Activated CD4-positive, alpha-beta T cell treated with anti-CD3 and anti-CD28 coated beads for 4 hours (primary cell): ENCODE measurements at places on chromosomes 16 and 17.

DNA sequence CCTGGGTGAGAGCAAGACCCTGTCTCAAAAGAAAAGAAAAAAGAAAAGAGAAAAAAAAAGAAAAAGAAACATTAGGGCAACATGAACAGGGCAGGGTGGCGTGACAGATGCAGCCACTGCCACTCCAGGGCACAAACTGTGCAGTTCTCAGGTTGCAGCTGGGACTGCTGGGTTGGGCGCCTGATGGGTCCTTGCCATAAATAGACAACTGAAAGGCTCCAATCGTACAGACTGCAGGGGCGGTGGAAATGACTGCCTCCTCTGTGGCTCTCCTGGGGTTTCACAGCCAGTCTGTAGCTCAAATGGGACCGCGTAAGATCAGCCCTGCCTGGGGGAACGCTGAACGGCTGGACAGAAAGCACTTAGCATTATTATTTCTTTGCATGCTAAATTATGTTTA is 130.7 kb downstream of the CPPED1 start:
- no peak for DNase-seq

- DNase-seq = no peak
Measured at GRCh38 chr16:71727551-71728324, 3.2 kb upstream of the PHLPP2 start.

GRCh38 chr16:54050459-54051210 is 236.0 kb downstream of the IRX3 start:
- no peak for DNase-seq

DNA sequence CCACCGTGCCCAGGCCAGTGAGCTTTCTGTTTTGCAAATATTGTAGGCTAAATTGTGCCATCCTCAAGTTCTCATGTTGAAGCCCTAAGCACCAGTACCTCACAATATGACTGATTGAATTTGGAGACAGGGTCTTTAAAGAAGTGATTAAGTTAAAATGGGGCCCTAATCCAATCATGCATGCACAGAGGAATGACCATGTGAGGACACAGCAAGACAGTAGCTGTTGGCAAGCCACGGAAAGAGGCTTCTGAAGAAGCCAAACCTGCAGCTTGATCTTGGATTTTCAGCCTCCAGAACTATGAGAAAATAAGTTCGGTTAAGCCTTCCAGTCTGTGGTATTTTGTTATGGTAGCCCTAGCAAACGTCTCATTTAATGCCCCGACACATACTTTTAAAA is 24.9 kb downstream of the TOM1L2 start:
- no peak for DNase-seq

DNA sequence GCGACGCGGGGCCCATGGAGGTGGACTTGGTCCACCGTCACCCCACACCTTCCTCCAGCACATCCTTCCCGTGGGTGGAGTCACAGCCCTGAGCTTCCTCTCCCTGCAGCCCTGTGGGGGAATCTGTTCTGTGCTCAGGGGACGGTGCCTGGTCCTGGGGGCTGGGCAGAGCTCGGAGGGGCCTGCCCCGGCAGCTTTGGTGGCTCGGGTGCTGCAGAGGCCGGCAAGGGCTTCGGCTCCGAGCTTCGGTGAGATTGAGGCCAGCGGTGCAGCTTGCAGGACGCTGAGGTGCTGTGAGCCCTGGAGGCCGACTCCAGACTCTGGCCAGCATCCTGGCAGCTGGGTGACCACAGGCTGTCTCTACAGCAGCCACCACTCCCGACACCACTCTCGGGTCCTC is 36.4 kb downstream of the METRNL start:
- no peak for DNase-seq

- DNase-seq = no peak
Measured at GRCh38 chr16:30141750-30142149, 18.7 kb upstream of the MAPK3 start.

GRCh38 chr17:17150448-17150800 is 55.7 kb downstream of the PLD6 start:
- DNase-seq = no peak

DNA sequence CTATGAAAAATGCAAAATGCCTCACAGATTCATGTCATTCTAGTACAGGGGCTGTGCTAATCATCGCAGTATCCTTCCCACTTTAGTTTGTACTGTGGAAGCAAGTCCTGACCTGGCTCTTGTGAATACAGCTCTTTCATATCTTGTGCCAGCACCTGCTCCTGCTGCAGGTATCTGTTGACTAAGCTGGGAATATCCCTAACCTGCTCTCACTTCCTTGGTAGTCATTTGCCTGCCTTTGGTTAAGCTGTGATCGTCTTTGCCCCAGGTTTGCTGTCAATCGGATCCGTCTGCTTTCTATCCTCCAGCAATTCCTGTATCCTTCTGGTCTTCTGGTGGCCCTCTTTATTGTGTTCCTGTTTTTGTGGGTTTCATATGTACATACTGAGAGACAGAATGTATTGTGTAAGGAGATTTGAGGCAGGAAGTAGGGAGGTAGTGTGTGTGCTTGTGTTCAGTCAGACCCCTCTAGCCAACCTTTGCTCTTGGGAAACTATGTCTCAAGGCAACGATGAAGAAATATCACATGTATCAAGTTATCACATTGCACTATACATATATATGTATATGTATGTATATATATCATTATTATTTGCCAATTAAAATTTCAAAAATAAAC is 7.7 kb upstream of the GINS3 start:
- no peak for DNase-seq
